ENCODE measurements at places on chromosomes 1 and 21. TPM values are rescaled to one million over a fixed set of nuclear protein-coding genes. Genes with fewer than 3 reads are reported as not detected.

DNA sequence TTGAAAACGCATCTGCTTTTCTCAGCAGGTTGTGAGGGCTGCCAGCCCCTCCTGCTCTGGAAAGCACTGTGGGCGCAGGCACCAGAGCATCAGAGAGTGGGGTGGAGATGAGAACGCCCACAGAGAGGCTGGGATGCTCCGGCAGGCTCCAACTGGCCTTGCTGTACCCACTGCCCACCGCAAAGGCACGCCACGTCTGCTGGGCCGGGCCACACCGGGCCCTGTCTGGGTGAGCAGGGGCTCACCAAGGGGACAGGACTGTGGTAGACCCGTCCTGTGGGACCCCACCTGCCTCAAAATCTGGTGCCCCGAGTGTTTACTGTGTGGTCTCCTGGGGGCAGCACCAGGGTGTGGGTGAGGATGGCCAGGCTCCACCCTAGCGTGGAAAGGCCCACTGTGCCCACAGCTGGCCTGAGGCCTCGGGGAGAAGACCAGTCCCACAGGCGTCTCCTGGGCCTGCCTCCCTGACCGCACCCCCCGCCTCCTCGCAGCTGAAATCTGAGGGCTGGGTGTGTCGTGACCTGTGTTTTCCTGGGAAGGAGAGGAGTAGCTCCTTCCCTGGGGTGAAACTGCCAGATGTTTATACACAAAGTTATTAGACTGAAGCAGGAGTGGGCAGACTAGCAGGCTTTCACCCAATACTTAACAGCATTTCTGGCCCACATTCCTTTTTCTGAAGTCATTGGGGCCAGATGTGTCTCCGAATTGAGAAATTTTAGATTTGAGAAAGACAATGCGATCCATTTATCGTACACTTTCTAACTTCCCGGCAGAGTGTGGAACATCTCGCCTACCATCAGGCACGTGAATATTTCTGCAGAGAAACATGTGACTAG is 53.8 kb downstream of the STUM start:
- DNase-seq: no peak

- DNase-seq: no peak
These were observed at the start of gene MX2 for GRCh38 chr21:41361786-41362604. Gene MX2 (plus strand): TSS chr21:41362027. CDS start chr21:41376907, 14,880 bp downstream.

DNA sequence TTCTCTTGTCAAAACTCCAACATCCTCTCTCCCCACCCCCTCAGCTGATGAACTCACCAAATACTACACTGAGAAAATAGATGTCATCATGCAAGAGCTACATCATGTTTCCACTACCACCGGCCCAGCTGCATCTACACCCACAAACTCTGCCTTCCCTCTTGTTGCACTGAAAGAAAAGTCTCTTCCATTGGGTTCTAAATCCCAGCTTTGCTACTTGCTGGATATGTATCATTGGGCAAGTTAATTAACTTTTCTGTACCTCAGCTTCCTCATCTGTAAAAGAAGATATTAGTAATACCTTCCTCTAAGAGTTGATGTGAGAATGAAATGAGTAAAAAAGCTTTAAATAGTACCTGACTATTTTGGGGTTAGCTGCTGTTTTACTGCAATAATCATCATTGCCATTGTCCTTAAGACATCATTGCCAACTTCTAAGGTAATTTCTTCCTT is 108.6 kb downstream of the OLFML2B start:
- no peak for DNase-seq

DNA sequence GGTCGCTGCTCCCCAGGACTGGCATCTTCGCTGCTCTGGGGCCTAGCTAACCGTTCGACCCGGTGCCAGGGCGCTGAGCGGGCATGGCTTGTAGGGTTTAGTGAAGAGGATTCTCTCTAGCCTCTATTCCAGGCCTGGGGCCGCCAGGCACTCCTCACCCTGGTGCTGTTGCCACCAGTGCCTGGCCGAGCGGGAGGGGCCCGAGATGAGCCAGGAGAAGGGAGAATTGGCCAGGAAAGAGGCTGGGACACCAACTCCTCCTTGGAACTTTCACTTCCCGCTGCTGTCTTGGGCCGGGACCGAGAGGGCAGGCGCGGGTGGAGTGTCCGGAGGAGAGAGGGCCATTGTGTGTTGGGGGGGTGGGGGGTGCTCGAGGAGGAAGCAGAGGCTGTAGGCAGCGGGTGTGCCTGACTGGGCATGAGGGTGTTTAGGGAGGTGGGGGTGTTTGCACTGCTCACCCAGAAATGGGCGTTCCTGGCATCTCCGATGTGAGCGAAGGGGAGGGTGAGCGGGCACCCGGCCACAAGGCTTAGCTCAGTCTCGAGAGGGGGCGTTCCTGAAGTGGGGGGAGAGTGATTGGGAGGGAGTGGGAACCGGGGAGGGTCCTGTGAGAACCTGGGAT is 772 bp downstream of the ADAM15 start:
- DNase-seq: peak; percentile 37

- DNase-seq: no peak
These were observed 11.6 kb upstream of the ATP1A4 start for GRCh38 chr1:160139840-160140239.

DNA sequence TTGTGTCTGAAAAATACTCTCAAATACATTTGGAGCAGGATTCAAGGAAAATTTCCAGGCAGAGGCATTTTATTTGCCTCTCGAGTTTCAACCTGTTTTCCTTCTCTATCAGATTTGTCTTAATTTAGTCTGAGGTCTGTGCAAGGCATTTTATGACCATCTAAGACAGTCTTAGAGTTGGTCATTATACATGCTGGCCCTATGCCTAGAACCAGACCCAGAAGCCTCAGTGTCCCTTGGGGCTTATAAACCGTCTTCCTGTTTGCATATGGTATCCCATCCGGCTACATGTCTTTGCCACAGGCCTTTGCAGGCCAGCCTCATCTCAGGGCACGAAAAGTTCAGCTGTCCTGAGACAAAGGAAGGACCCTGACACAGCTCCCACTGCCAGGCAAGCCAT is 346.1 kb downstream of the SIPA1L2 start:
- peak; percentile 47 for DNase-seq

- DNase-seq: no peak
These were observed at the start of gene ERVH48-1 for GRCh38 chr21:42925114-42925926. Gene ERVH48-1 (minus strand): TSS chr21:42925630. CDS start chr21:42919006, 6,624 bp downstream.

Gene UBQLN4
- total RNA-seq: 36.5 TPM

GRCh38 chr21:44716984-44717383 is 5.6 kb upstream of the TSPEAR start:
- no peak for DNase-seq

- DNase-seq: no peak
These were observed 24.8 kb upstream of the SLC22A15 start for GRCh38 chr1:115951560-115951959.

DNA sequence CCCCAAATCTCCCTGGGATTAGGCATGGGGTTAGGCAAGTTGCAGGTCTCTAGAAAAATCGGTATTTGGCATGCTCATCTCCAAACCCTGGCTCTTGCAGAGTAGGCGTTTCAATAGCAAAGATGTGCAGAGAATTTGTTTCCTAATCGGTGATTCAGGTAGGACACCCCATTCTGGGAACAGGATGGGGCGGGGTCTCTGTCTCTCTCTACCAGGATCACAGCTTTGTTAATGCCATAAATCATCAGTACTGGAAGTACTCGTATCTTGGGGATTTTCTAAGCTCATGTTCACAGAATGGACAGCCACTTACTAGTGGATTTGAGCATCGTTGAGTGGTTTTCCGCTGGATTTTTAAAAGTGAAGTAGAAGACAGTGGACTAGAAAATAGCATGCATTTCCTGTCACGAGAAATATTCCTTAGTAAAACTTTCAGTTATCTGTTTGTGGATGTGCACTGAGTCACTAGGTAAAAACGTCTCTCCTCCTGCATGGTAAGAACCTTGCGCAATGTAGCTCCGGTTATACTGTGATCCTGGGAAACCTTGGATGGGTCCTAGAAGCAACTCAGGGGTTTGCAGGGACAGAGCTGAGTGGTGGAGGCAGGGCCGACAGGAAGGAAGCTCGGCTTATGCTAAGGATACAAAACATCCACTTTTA is 5.1 kb downstream of the TMEM51 start:
- DNase-seq: no peak

GRCh38 chr21:25350056-25350455 is 257.2 kb downstream of the MRPL39 start:
- peak; percentile 40 for DNase-seq

GRCh38 chr1:18907021-18907916 is 4.9 kb upstream of the ALDH4A1 start:
- DNase-seq: peak; percentile 84

GRCh38 chr1:199759268-199759730 is 268.2 kb upstream of the NR5A2 start:
- DNase-seq: no peak
